Activated CD4-positive, alpha-beta T cell treated with anti-CD3 and anti-CD28 coated beads for 1 hour (primary cell): ENCODE measurements at places on chromosomes 5 and 9.

DNA sequence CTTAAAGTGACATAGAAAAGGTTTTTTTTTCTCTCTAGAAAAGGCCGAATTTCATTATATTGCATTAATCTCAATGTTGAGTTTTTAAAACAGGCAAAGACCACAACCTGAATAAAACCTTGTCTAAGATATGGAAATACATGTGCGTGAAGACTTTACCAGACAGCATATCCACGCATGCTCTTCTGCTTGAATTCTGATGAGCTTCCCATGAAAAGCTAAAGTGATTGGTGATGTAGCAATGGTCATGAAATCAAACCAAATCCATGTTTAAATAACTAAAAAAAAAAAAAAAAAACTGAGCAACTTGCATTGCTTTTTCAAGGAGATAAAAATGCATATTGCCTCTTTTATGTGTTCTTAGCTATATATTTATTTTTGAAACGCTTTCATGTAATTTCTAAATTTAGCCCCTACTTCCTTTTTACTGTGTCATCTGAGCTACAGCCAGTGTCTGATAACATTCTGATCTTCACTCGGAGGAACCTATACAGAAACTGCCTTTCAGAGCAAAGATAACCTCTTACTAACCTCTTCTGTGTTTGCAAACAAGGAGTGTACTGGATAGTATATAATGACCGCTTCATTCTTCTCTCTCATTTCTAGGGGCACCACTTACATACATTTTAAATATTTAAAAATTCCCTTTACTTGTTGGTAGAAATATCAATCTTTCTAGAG lies 179.1 kb upstream of the GNA14 start:
- no peak for DNase-seq

DNA sequence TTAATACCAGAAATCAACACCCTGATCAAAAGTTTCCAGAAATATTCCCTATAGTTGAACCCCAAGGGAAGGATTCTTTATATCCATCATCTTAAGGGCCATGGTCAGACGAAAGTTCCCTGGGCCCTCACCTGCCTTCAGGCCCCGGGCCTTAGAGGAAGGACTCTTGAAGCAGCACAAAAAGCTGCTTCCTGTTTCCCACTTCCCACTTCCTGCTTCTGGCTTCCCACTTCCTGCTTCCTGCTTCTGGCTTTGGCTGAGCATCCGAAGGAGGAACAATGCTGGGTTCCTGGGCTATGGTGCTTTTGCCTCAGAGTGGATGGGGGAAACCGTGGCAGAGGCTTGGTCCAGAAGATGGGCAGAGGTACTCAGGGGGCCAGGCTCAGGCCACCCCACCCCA lies 25.8 kb upstream of the DAP start:
- DNase-seq: no peak

GRCh38 chr9:125346080-125346732 lies 84.6 kb downstream of the GAPVD1 start:
- no peak for DNase-seq

GRCh38 chr5:120055858-120056257 lies 408.2 kb upstream of the PRR16 start:
- DNase-seq: no peak

DNA sequence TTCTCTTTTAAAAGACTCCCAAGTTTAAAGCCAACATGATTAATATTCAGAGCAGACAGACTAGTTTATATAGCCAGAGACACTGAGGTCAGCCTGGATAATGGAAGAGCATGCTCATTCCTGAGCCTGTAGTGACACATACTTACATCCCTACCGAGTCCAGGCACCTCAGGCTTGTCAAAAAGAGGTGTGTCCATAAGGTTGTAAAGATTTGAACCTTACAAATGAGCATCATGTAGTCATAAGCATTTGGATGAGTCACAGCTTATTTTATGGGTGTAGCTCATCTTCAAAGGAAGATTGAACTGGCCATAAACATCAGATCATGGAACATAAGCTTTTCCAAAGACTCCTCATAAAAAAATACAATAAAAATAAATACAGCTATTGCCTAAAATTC lies 333.5 kb downstream of the EFNA5 start:
- DNase-seq: no peak

- DNase-seq: no peak
Observed at GRCh38 chr5:81156732-81157131, 76.4 kb upstream of the CKMT2 start.

- no peak for DNase-seq
Observed at GRCh38 chr9:81771571-81771970, 82.2 kb upstream of the TLE1 start.

DNA sequence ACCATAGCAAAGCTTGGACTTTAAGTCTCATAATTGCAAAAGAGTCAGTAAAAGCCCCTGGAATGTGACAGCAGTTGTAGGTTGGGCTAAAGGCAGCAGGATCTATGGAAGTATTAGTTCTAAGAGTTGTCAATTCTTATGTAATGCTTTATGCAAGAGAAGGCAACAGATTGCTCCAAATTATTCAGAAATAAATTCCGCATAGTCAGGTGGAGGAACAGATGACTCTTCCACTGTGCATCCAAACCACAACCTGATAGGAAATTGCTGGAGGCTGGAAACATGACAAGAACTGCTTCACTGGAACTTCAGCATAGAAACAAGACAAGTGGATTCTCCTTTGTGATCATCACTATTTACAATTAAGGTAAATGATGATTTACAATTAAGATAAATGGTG lies 101.0 kb downstream of the STARD4 start:
- no peak for DNase-seq

GRCh38 chr9:30507166-30507565 lies 1877.3 kb upstream of the ACO1 start:
- no peak for DNase-seq

GRCh38 chr9:110626101-110626829 lies 42.3 kb upstream of the MUSK start:
- no peak for DNase-seq

DNA sequence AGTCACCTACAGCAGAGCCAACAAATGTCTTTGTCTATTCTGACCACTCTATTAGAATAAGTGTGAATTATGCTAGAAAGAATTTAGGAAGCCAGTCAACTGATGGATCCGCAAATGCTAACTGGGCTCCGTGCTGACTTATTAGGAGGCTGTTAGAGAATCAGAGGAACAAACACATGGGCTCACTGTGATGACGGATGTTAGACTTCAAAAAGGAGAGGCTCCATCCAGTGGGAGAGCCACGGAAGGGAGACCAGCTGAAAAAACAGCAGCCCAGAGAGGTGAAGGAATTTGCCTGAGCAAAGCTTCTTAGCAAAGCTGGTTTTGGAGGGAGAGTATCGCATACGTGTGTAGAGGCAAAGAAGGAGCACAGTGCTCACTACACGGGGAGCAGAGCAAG lies 5.8 kb upstream of the TGFBI start:
- no peak for DNase-seq

DNA sequence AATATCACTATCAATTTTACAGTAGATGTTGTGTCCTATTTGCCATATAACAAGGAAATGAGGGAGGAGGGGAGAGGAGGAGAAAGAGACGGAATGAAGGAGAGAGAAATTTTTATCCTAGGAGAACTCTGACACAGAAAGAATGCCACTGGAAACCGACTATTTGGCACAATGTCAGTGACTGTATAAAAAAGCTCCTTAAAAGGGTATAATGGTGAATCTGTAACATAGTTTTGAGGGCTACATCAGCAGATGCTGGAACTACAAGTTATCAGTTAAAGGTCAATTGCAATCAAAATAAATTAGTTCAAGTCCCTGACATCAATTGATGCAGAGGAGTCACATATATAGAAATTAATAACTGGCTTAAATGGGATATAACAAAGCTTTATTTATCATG lies 5.7 kb downstream of the EDIL3 start:
- DNase-seq: no peak

DNA sequence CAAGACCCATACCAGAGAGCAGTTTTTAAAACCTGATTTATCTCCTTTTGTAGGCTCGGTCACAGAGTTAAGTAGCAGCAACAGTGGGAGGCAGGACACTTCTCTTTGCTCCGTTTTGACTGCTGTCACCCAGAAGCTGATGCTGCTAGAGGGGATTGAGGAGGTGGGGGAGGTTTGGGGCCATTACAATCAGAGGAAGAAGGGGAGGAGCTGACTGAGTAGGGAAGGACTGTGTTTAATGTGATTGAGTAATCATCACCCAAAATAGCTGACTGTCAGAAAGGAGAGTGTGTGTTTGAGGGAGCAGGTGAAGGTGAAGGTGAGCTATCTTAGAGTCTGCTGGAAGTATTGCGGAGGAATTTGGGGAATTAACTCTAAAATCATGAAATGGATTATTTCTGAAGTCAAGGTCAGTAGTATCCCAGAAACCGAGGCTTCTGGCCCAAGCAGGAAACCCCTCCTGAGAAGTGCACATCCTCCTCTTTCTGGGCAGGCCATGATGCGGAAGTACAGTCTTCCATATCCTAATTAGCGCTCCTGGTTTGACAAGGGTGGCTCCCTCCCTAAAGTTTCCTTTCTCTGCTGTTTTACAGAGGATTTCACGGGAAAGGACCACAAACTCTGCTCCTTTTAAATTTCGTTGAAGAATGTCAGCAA lies 214.9 kb downstream of the PLK2 start:
- DNase-seq: no peak

DNA sequence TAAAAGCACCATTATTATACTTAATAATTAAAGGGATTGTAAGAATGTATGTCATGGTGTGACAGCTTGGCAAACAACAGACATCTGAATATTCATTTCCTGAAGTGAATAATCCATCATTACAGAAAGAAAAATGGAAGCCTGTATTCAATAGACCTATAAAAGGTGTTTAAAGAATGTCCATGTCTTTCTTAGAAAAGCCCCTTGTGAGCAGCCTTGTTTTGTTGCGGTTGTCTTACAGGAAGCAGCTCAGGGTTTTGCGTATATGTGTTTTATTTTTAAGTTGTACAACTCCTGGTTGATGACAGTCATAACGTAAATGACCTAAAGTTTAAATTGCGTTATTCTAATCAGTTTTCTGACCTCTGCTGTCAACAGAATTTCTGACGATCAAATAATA lies 53.8 kb downstream of the CAST start:
- no peak for DNase-seq

GRCh38 chr5:19751326-19751725 lies 236.7 kb downstream of the CDH18 start:
- DNase-seq: no peak

DNA sequence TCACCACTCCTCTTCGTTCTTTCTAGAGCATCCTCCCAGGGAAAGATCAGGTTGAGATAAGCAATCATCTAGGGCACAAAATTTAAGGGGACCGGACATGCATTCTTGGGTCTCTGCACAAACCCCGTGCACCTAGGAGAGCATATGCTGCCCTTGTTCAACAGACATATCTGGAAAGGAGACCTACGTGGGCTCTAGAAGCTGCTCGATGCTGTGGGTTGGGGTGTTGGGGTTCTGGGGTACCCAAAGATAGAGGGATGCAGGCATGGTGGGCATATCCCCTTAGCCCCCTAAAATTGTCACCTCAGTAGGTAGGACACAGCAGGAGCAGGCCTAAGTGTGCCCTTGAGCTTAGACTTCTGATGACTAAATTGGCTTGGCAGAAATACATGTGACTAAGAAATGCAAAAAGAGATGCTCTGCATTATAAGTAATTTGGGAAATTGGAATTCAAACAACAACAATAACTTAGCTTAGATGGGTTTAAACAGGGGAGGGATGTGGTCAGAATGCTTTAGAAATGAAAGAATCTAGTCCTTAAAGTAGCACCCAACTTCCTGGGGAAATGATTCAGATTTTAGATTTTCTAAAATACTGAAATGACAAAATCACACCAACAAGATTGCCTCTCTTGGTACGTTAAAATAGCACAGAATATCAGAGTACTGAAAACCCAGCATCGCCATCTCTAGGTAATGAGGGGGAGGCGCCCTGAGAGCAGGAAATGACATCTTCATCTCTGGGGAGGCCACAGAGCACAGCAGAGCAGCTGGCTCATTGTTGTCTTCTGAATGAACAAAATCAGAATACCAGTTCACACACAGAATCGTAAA lies 172.3 kb downstream of the GNA14 start:
- DNase-seq: no peak

DNA sequence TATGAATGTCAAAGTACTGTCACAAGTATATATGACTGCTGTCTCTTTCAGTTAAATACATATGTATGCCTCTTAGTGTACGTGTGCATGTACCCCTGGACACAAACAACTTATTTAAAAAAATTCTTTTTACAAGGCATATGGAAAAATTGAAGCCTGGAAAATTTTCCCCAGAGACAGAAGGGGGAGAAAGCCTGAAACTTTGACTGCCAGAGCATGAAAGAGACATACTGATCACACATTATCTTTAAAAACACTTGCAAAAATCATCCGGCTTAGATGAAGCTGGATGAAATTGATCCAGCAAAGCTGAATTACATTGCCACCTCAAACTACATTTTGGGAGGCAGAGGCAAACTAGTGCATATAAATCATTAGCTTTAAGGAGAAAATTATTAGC lies 88.0 kb upstream of the NFIB start:
- no peak for DNase-seq

- peak; percentile 49 for DNase-seq
Observed at GRCh38 chr5:181217111-181217802, 5.8 kb upstream of the TRIM41 start.

- DNase-seq: no peak
Observed at GRCh38 chr9:27368316-27368985, 71.5 kb upstream of the EQTN start.

GRCh38 chr5:29950416-29951145 lies 1242.9 kb upstream of the CDH6 start:
- no peak for DNase-seq

GRCh38 chr9:119044806-119045205 lies 324.4 kb downstream of the BRINP1 start:
- DNase-seq: no peak

DNA sequence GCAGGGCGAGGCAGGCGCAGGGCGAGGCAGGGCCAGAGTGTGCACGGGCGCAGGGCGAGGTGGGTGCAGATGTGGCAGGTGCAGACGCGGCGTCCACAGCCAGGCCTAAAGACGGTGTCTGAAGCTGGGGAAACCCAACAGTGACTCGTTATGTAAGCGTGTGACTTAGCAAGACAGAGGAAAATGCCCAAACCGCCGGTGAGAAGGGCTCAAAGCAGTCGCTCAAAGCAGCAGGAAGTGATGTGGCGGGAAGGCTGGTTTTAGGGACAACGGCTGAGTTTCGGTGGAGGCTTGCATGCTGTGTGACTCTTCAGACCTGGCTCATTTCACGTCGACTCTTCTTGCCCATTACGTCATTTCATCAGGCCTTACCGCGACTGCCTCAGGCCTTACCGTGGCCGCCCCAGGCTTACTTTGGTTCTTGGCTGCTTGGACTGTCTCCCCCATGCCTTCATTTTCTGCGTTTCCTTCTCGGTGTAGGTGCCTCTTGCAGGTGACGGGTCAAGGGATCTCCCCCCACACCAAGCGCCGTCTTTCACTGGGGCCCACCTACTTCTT lies 50.5 kb upstream of the EXOC3 start:
- peak; percentile 55 for DNase-seq
